ENCODE measurements at places on chromosomes 6 and 20.

DNA sequence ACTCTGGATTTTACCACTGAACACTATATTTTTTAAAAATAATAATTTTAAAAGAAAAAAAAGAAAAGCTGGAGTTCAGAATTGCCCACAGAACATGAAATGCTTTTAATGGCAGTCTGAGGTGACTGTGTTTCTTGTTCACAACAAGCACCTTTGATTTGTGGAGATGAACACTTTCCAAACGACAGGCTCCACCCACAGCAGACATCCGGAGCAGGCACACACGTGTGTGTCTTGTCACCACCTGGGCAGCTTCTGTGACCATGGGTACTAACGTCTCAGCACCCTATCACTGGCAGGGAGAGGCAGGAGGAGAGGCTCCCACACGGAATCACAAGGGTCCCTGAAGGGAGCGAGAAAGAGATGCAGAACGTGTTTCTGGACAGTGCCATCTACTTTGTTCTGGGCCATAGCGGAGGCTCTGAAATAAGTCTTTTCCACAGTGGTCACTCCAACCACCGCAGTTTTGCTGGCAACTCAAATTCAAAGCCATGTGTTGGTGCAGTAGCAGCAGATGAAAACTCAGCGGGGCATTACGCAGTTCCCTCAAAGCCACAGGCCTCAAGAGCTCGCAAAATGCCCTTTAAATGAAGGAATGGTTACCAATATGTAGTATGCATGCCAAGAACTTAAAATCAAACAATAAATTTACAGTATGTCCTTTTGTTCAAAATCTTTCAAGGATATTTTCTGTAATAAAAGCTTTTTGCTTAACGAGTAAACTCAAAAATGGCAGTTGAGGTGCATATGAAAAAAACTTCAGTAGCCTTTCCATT is 242.2 kb downstream of the FOXC1 start:
- DNase-seq: no peak

GRCh38 chr6:147941143-147941542 is 401.5 kb upstream of the SASH1 start:
- peak; percentile 87 for DNase-seq

DNA sequence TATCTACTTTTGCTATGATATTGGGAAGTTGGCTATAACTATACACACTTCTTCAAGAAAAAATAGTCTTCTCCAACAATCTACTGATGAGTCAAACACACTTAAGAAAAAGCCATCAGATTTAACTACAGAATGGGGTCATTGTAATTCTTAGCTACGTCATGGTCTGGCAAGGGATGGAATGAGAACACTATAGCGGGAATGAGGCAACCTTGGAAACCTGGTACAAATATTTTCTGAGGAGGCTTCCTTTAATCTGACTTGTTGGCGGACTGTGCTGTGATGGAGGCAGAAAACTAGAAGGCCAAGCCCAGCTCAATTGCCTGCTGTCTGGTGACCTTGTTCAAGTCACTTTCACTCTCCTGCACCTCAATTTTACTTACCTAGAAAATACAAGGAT is 586.8 kb upstream of the JAG1 start:
- no peak for DNase-seq

DNA sequence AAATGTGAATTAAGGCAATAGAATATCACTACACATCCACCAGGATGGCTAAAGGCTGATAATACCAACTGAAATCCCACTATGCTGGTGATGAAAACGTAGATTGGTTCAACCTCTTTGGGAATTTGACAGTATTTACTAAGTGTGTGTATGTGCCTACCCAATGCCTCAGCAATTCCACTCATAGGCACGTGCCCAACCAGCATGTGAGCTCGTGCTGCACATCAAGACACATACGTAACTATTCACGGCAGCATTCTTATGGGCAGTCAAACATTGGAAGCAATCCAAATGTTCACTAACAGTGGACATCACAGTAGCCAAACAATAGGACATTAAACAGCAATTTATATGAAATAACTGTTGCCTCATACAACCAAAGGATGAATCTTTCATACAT is 15.7 kb upstream of the AFDN start:
- no peak for DNase-seq

- no peak for DNase-seq
Measured at GRCh38 chr6:141752677-141753076, 380.0 kb upstream of the GJE1 start.

GRCh38 chr6:37314487-37315156 is 39.2 kb upstream of the RNF8 start:
- DNase-seq: peak; percentile 66

- no peak for DNase-seq
Measured at GRCh38 chr6:74199215-74199915, 503.4 kb downstream of the CD109 start.

DNA sequence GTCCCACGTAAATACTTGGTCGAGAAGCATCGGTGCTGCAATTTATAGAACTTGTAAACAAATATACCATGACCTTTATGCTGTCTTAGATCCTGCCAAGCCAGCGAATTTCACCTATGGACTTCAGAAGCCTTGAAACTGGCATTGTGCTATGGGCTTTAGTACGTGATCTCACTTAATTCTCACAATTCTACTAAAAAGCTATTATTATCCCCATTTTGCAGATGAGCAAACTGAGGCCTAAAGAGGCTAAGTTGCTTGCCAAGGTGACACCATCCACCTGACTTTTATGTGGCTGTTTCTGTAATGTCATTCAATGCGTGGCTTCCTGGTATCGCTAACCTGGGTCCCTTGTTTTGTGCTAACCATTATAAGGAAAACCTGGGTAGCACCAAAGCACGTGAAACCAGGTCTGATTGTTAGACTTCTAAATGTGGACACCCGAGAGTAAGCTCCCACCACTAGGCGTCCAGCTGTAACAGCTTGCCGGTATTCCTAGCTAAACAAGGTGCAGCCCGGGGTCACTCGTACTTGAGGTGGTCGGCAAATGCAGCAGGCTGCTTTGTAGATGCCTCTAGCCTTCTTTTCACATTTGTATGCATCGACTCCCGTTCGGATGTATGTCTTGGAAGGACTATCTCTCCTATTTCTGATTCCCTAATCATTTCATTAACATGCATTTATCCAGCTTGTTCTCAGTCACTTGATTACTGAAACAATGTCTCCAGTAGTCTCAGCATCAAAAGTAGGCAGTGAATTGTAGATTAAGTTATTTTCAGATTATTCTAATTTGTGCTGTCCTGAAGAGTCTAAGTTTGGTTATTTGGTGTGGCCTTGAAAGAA is 1.1 kb downstream of the SYNJ2 start:
- no peak for DNase-seq

All from NCI-H2171 treated with DMSO at 0.1 percent for 48 hours (cell line).